ENCODE measurements at places on chromosomes 6 and 20.

- DNase-seq = no peak
Observed at GRCh38 chr20:59864726-59865125, 68.7 kb downstream of the SYCP2 start.

DNA sequence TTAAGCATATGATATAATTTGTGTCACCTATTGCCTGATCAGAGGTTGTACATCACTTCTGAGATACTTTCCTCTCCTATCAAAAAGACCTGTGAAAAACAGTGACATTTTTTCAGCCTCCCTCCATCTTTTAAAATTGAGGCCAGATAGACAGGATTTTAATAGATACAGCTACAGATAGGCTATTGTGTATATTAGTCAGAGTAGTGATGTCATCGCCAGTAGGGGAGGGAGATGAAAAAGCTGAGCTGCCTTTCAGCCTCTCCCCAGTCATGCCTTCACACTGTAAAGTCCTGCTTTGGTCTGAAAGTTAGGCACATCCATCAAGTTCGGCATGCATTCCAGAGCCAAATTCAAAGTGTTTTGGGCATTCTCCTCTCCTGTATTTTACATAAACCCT lies 7.9 kb upstream of the PABPC1L start:
- DNase-seq = no peak

DNA sequence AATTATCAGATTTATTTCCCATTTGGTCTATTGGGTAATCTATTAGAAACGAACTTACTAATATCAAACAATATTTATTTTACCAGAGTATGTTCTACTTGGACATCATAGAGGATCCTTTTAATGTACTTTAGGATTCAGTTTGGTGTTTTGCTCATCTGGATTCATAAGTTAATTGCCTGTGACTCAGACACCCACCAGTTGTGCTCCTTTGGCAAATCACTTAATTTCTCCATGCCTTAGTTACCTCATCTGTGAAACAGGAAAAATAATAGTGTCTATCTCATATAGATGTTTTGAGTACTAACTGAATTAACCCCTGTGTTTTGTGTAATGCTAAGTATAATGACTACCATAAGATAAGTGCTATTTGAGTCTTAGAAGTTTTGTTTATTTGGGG lies 292.1 kb downstream of the LAMA2 start:
- DNase-seq = no peak

GRCh38 chr20:47412083-47412482 lies 55.6 kb upstream of the ZMYND8 start:
- no peak for DNase-seq

- no peak for DNase-seq
Observed at GRCh38 chr6:118985123-118985830, 50.3 kb upstream of the MCM9 start.

GRCh38 chr6:71171497-71172070 lies 117.0 kb upstream of the OGFRL1 start:
- no peak for DNase-seq

- DNase-seq = no peak
Observed at GRCh38 chr20:5674176-5674660, 76.0 kb upstream of the SHLD1 start.

DNA sequence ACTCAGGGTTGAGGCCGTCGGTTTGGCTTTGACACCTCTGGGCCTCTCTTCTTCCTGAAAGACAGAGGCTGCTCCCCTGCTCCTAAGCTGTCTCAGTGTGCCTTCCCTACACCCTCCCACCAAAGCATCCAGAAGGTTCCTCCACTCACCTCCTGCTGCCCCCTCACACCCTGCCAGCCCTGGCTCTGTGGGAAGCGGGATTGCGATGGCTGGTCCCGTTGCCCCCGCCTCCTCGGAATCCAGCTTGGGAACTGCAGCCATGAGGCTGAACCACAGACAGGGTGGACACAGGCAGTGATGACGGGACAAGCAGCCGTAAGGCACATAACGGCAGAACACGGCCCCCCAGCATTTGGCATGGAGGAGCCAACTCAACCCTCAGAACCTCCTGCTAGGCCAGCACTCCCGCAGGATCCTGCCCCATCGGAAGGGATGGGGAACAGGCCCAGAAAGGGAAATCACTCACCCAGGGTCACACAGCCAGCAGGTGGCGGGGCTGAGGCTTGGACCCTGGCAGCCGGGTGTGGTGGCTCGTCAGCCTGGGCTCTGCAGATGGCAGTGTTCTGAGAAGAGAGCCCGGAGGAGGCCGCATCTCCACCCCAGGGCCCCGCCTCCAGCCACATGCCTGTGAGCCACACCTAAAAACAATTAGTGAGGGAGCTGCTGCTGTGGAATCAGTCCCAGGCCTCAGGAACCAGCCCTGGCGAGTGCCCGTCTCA lies 139.6 kb downstream of the PHACTR3 start:
- no peak for DNase-seq

DNA sequence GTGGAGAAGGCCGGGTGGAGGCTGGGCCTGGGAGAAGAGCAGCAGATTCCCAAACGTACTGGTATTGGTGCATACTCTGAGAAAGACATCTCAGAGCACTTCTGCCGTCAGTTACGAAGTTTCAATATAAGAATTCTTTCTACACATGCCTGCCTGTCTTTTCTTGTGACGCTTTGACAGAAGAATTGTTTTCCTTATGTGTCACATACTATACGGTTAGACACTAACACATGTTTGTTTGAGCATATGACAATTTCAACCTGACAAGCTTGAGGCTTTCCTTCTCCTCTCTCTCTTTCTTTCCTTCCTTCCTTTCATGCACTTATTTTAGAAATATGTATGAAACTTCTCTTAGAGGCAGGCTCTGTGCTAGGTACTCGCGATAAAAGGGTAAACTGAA lies 360.0 kb downstream of the QKI start:
- no peak for DNase-seq

DNA sequence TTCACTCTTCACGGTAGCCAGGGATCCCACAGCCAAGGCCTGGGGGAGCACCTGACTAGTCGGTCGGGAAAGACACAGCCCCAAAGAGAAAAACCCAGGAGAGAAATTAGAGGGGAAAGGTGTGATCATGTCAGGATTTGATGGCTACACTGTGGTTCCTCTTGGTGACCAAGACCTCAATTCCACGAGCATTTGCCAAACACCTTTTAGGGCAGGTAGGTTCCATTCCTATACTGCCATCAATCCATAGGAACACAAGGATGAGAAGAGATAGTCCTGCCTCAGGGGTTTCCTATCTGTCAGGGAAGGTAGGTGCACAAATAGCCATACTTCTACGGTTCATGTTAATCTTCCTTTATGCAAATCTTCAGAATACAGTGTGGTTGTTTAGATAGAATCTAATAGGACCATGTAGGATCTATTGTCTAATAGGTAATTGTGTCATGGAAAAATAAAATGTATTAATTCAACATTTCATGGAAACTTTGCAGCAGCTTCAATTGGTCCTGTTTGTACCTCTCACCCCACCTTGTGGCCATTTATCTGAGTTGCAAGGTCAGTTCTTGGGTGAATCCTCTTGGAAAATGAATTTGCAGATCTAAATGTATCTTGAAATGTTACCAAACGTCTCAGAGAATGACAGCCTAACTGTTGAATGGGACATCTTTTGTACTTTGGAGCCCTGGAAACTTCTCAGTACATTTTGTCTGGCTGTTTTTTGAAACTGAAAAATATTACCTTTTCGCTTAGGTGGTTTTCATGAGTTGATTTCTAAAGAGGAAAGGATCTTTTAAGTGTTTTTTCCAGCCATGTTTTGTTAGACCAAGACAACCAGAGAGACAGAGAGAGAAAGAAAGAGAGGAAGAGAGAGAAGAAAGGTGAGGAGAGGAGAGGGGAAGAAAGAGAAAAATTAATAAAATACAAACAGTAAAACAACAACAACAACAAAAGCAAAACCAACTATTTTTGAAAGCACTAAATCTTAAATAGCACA lies 33.7 kb upstream of the IYD start:
- DNase-seq = peak; percentile 58

GRCh38 chr20:60935971-60936370 lies 316.1 kb upstream of the CDH4 start:
- no peak for DNase-seq

GRCh38 chr20:6622041-6622440 lies 145.4 kb upstream of the BMP2 start:
- DNase-seq = no peak

DNA sequence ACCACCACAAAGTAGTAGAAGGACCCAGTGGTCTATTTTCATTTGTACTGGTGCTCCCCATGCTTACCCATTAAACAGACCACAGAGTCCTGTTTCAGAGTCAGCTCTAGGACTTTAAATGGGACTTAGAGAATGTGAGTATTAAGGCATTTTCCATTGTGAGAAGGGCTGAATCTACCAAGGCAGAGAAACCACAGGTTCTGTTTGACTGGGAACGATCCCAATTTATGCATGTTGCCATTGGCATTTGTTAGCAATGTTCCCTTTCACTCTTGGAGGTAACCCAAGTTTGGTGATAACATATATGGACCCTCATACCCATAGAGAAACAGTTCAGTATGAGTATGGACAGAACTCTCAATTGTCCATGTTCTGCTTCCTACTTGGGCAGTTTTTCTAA lies 672.8 kb downstream of the KIF16B start:
- no peak for DNase-seq

Measured in femur (tissue), 1 donor.